ENCODE measurements at places on chromosomes 4 and X.

DNA sequence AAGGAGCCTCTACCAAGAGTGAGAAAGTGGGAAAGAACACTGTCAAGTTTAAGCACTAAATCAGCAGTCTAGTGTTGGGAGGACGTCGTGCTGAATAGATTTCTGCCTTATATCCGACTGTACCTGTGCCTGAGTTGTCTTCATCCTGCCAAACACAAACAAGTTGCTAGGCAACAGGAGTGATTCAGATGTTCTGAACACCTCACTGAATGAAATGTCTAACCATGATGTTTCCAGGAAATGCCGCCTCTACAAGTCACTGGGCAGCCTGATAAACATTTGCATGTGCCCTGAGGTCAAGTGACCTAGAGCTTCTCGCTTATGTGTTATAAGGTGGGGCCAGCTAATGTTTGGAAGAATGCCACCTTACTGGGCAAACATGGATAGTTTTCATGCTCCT is 37.9 kb downstream of the SGMS2 start:
- DNase-seq = peak; percentile 94

DNA sequence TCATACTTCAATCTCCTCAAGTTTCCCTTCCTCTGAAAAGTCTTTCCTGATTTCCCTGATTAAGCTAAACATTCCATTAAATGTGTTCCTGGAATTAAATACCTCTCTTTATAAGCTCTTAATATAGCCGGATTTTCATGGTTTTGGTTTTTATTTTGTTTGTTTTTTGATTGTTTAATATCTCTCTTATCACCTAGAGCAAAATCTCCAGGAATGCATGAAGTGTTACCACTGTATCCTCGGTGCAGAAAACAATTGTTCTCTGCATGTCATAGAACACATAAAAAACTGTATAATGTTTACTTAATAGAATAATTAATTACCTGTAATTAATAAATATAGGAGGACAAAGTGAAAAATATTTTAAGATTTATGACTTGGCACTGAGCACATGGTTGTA is 86.2 kb downstream of the PCDH18 start:
- no peak for DNase-seq

DNA sequence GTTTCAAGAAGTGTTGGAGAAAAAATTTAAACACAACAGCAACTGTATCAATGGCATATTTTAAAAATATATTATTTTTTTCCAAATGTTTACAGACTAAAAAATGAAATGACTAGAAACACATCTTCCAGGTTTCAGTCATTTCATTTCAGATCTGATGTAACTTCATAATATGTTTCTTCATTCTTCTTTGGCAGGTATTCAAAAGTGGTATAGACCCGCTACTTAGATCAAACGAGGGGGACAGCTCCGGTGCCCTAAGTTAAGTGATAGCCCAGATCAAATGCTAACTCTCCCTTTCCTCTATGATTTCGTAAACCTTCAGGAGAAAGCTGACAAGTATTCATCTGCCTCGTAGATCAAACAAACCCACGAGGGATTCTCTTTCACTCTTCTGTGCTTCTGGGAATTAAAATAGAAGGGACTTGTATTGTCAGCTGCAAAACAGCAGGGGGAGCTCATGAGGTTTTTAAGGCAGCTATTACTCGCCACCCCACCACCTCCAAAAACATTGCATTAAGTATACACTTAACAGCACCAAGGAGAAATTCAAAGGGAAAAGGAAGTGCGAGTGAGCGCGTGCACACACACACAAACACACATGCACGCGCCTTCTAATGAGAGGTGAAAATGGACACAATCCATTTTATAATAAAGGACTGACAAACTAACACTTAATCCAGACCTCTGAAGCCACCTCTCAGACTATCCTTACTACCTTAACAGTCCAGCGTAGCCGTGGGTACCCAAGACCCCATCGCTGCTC is 21.4 kb downstream of the HELT start:
- peak; percentile 60 for DNase-seq

DNA sequence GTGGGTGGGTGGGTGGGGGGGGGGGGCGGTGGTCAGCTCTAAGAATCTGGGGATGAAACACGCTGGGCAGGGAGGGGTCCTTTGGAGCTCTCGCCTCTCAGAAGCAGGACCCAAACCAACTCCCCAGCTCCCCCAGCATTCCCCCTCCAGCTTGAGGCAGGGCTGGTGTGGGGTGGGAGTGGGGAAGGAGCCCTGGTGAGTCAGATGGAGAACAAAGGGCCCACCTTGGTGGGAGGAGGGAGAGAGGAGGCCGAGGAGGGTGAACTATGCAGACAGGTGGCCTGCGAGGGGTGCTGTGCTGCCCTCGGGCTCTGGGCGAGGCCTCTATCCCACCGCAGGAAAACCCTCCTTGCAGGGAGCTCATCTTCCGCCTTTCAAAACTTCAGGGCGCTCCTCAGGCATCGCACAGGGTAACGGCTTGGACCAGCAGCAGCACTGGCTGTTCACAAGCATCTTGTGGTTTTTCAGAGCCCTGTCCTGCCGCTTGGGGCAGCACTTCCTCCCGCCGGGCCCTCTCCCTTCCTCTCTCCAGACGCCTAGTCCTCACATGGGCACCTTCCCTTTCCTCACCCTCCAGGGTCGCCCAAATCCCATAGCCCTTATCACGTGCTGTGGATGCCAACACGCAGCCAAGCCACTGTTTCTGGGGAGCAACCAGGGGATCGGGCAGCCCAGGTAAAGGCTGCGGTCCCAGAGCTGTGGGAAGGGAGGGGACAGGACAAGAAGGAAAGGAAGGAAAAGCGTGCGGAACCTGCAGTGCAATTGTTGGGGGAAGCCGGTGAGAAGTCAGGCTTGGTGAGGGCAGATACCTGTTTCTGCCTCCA is 34.0 kb upstream of the GRPEL1 start:
- DNase-seq = peak; percentile 56

- no peak for DNase-seq
Measured at GRCh38 chr4:6929339-6929811, 19.7 kb downstream of the TBC1D14 start.

Data from amniotic epithelial cell (primary cell).